ENCODE measurements at places on chromosomes 16 and 17.

DNA sequence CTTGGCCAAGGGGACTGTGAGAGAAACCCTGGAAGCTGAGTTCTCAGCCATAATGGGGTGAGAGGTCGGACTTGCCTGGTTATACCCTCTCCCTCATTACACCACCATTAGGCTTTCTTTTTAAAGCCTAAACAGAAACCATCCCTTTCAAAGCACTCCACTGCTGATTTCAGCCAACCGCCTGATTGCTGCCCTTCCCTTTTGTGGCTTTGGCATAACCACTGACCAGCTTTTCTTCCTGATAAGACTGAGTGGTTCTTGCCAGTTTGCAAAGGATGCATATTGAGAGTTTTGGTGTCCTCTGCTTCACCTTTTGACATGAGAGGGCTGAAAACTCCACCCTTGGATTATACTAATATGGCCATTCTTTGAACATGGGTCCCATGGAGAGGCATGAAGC lies 308.2 kb upstream of the GOT2 start:
- DNase-seq = no peak

- DNase-seq = no peak
Measured at GRCh38 chr16:2149630-2150417, 1.4 kb downstream of the RAB26 start.

DNA sequence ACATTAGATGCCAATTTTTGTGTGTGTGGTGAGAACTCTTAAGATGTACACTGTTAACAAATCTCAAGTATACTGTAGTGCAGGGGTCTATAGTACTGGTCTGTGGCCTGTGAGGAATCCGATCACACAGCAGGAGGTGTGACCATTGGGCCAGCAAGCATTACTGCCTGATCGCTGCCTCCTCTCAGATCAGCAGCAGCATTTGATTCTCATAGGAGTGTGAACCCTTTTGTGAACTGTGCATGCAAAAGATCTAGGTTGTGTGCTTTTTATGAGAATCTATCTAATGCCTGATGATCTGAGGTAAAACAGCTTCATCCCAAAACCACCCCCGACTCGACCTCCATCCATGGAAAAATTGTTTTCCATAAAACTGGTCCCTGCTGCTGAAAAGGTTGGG lies 12.6 kb downstream of the ZNF267 start:
- DNase-seq = no peak

- no peak for DNase-seq
Measured at GRCh38 chr17:66717641-66718058, 117.3 kb upstream of the CACNG5 start.

GRCh38 chr16:55571-56136 lies 2.0 kb downstream of the SNRNP25 start:
- no peak for DNase-seq

DNA sequence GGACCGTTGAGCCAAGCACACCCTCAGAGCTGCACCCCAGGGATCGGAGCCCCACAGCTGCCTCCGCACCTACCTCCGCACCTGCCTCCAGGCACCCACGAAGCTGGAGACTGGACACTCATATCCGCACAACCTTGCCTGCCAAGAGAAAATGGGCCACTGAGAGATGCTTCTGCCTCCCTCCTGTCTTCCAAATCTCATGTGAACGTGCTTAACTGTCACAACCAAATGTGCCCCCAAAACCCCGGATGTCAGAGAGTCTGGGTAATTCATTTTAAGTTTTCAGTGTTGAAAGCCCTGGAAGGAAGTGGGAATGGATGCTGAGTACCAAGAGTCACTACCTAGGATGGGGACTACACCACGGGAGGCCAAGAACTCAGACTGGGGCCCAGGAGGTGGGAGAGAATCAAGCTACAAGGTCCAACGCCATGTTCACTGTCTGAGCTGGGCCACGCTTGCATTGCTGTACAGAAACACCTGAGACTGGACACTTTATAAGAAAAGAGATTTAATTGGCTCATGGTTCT lies 49.5 kb upstream of the MEAK7 start:
- peak; percentile 45 for DNase-seq

DNA sequence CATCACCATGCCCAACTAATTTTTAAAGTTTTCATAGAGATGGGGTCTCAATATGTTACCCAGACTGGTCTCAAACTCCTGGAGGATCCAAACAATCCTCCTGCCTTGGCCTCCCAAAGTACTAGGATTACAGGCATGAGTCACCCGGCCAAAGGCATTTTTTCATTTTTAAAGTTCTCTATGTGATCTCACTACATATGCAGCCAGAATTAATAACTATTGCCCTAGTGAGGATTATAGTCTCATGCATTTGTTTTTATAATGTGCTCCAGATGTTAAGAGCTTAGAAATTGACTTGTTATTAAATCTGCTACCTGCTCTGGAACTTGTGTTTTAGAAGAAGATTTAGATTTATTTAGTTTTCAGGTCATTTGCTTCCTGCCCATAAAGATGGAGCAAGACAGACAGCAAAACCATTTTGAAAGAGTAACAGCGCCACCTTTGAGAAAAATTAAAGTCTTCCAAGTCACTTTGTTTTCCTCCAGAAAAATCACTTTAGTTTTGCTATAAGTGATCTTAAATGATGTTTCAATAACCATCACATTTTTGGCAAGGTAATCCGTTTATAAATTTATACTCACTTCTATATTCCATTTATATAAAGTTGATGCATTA lies 79.5 kb downstream of the CA4 start:
- no peak for DNase-seq

GRCh38 chr16:74019612-74020011 lies 277.0 kb upstream of the PSMD7 start:
- DNase-seq = no peak

GRCh38 chr16:8869212-8869987 lies 594 bp upstream of the CARHSP1 start:
- no peak for DNase-seq

DNA sequence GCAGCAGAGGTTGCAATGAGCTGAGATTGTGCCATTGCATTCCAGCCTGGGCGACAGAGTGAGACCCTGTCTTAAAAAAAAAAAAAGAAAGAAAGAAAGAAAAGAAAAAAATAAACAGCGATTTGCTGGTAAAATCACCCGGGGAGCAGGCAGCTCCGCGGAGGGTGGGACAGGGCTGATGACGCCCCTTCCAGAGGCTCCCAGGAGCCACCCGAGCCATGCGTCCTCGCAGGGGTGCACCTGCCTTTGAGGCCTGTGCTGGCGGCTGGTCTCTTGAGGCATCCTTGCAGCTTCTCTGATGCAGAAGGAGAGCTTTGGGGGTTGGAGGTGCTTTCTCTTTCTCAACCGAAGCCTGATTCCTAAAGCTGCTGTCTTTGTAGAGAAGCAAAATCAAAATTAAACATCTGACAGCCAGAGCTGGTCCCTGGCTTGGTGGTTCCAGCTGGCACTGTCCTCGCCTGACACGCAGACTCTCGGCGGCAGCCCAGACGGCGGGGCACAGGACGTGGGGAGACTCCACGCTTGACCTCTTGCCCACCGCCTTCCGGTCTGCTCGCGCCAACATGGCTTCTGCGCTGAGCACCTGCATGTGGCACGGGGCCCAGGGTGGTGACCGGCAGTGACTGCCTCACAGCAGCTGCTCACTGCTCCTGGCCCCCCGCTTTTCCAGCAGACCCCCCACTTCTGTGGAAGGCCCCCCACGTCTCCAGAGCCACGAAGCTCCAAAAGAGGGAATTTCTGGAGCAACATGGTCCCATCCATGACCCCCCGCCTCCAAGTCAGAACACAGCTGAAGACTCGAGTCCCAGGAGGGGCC lies 6.6 kb downstream of the UTS2R start:
- DNase-seq = no peak

GRCh38 chr17:28616281-28616680 lies 2.3 kb upstream of the RSKR start:
- no peak for DNase-seq

DNA sequence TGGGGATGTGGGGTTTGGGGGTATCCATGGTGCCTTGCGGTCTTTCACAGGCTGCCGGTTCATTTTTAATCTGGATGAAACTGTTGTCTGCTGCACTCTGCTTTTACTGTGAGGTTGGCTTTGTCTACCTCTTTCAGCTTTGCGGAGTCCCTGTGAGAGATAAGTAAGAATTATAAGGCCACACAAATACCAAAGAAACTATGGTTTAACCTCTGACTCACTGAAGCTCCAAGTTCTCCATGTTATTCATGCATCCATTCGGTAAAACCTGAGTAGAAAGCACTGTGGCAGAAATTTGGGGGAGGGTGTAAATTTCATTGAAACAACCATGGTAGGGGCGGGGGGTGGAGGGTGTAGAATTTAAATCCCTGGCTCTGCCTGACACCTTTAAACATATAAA lies 30.5 kb downstream of the KIAA0753 start:
- no peak for DNase-seq

DNA sequence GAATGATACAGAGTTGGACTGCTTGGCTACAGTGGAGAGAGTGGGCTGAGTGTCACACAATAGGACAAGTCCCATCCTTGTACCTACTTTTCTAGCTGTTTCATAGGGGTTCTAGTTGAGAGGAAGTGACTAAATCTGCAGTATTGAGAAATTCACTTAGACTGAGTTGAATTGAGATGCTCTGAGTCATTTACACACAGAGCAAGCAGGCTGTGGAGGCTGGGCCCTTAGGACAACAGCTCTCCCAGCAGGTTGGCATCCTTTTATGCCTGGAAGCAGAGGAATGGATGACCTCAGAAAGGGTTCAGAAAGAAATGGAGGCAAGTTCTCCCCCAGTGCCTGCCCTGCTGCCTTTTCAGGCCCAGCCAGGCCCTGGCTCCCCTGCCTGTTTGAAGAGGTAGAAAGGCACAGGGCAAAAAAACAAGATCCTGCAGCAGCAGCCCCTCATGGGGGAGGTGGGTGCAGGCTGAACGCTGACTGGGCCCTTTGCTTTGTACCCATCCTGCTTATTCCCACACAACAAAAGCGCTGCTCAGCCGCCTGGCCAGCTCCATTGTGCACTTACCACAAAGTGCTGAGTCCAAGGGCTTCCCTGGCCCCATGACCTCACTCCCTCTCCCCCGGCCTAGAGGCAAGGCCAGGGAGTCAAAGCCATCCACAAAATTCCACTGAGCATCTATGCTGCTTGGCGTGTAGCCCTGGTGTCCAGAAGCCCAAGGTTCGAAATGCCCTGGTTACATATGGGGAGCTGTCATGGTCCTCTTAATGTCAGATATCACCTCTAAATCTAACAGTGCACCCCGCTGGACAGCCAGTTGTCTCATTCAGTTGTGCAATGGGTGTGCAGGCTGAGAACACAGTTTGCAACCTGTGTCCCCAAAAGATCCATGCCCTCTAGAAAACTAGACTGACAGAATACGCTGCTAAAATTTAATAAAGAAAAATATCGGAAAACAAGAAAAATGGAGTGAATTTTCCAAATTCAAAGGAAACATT lies 5.4 kb upstream of the CRYBA1 start:
- no peak for DNase-seq

DNA sequence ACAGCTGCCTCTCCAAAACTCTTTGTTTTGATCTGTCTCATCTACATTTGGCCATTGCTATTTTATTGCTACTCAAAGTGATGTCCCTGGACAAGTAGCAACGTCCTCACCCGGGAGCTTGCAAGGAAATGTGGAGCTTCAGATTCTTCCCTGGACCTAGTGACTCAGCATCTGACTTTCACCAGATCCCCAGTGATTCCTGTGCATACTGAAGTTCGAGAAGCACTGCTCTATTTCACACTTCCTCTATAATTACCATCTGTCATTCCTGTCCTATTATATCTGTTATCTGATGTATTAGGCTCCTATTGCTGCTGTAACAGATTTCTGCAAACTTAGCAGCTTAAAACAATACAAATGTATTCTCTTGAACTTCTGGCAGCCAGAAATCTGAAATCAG lies 28.5 kb upstream of the VAT1L start:
- DNase-seq = no peak

DNA sequence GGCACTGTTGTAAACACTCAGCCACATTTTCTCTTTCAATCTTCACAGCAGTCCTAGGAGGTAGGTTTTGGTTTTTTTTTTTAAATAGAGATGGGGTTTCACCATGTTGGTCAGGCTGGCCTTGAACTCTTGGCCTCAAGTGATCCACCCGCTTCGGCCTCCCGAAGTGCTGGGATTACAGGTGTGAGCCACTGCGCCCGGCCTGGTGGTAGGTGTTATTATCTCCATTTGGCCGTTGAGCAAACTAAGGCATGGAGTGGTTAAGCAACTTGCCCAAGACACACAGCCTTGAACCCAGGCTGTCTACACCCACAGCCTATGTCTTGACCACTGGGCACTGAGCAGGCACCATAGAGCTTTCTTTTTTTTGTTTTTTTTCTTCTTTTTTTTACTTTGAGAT lies 8.6 kb downstream of the SGCA start:
- DNase-seq = no peak

DNA sequence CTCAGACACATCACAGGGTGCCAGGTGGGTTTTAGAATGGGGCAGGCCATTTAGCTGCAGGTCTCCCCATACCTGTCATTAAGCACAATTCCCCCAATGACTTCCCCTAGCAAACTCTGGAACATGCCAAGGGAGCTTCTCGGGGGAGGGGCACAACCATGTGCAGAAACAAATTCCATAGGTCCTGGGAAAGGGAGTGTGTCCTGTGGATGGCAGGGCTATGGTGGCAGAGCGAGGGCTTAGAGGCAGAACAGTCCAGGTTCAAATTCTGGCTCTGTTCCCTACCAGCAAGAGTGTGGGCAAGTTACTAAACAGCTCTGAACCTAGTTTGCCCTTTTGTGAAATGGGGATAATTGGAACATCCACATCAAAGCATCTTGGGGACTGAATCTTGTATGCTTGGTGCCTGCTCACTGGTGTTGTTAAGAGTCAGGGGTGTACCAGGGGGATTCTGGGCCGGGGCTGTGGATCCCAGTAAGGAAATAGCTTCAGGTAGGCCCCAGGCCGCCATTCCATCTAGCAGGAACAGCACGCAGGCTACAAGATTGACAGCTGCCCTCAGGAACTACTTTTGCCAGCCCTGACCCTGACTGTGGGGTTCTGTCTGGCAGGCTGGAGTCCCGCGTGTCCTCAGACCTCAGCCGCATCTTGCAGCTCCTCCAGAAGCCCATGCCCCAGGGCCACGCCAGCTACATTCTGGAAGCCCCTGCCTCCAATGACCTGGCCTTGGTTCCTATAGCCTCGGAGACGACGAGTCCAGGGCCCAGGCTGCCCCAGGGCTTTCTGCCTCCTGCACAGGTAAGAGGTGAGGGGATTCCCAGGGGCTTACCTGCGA lies 5.6 kb upstream of the DCAF7 start:
- no peak for DNase-seq

DNA sequence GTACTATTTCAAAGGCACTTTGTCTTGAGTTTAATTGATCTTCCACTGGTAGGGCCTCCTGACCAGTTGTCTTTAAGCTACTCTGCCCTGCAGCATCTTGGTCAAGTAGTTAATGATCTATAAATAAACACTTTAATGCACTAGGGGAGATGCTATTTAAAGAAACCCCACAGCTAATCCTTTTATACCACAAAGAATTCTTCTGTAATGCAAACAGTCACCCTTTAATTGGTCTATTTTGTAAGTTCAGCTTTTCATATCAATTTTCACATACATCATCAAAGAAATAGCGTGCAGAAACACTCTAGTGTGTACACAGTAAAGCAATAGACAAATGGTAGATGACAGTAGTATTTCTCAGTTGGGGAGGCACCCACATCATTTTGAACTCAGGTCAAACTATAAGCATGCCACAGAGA lies 70.3 kb downstream of the PMP22 start:
- DNase-seq = no peak

- DNase-seq = no peak
Measured at GRCh38 chr17:70405492-70406220, 236.3 kb downstream of the KCNJ2 start.

Measured in effector CD4-positive, alpha-beta T cell (primary cell).